ENCODE measurements at places on chromosomes 2 and 18.

- no peak overlapping the region for H3K27ac ChIP-seq
- H3K4me3 ChIP-seq: no peak overlapping the region
- DNase-seq: no peak
- peaks cover 35% of the 10 kb centered on the region for H3K27me3 ChIP-seq
- H3K36me3 ChIP-seq: no peaks in the 10 kb centered on the region
These were observed 244.0 kb downstream of the DYSF start for GRCh38 chr2:71697106-71698004.

- peaks cover 11% of the 10 kb centered on the region for H3K27me3 ChIP-seq
- H3K27ac ChIP-seq: no peak overlapping the region
- H3K36me3 ChIP-seq: no peaks in the 10 kb centered on the region
- H3K4me3 ChIP-seq: no peak overlapping the region
These were observed 44.9 kb upstream of the SIGLEC15 start for GRCh38 chr18:45780568-45780967.

DNA sequence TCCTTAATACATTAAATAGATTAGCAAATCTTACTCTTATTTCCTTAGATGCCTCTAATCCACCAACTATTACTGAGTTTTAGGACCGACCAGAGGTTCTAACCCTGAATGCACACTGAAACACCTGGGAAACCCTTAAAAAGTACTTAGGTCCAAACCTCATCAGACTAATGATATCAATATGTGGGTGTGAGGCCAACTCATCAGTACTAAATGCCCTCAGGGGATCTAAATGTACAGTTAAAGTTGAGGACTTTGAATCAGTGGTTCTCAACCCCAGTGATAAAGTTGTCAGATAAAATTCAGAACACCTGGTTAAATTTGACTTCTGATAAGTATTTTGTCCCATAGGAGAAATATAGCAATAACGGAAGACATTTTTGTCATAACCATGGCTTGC, 20.9 kb downstream of the MMADHC start:
- no peaks in the 10 kb centered on the region for H3K27me3 ChIP-seq
- no peak for DNase-seq
- no peak overlapping the region for H3K27ac ChIP-seq

GRCh38 chr2:150587547-150588505, 100.4 kb upstream of the RND3 start:
- no peaks in the 10 kb centered on the region for H3K27me3 ChIP-seq
- no peak overlapping the region for H3K4me3 ChIP-seq
- peaks cover 2% of the 10 kb centered on the region for H3K36me3 ChIP-seq
- DNase-seq: no peak
- no peaks in the 10 kb centered on the region for H3K4me1 ChIP-seq

- no peak overlapping the region for H3K27ac ChIP-seq
- H3K4me3 ChIP-seq: no peak overlapping the region
- H3K36me3 ChIP-seq: no peaks in the 10 kb centered on the region
- no peaks in the 10 kb centered on the region for H3K4me1 ChIP-seq
These were observed 121.5 kb upstream of the CREB1 start for GRCh38 chr2:207408086-207408794.

DNA sequence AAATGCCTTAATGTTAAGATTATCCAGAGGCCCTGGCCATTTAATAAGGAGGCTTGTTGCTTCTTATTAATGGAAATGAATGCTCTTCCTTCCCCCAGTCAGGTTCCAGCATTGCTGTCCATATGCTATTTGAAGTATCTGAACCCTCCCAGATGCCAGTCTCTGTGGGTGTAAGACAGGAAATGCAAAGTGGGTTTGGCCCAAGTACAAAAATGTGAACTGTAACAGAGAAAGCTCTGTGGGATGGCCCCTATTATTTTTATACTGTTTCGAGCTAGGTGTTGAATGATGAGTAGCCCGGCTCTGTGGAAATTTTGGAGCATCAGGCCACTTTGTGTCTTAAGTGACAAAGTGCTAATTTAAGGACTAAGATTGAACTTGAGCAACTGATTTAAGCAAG, 141.0 kb downstream of the UXS1 start:
- no peaks in the 10 kb centered on the region for H3K36me3 ChIP-seq
- no peaks in the 10 kb centered on the region for H3K27me3 ChIP-seq
- H3K27ac ChIP-seq: peak overlapping the region; percentile 63
- peak overlapping the region; percentile 64 for H3K4me3 ChIP-seq

DNA sequence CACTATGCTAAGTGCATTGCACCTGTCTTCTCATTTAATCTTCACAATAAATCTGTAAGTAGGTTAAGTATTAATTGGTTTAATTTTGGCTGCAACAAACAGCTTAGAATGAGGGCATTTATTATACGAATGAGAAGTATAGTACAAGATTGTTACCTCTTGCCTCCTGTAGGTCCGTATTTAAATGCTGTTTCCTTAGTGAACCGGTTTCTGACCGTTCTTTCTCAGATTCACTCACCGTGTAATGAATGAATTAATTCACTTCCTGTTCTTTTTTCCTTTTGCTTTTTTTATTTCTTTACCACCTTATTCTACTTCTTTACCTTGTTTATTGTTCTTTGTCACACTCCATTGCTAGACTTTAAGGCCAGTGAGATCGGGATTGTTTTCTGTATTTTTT, 153.8 kb upstream of the RASGRP3 start:
- H3K36me3 ChIP-seq: peaks cover 3% of the 10 kb centered on the region
- DNase-seq: no peak
- no peaks in the 10 kb centered on the region for H3K27me3 ChIP-seq
- H3K4me1 ChIP-seq: peaks cover 24% of the 10 kb centered on the region
- H3K4me3 ChIP-seq: peak overlapping the region; percentile 14
- H3K27ac ChIP-seq: no peak overlapping the region

DNA sequence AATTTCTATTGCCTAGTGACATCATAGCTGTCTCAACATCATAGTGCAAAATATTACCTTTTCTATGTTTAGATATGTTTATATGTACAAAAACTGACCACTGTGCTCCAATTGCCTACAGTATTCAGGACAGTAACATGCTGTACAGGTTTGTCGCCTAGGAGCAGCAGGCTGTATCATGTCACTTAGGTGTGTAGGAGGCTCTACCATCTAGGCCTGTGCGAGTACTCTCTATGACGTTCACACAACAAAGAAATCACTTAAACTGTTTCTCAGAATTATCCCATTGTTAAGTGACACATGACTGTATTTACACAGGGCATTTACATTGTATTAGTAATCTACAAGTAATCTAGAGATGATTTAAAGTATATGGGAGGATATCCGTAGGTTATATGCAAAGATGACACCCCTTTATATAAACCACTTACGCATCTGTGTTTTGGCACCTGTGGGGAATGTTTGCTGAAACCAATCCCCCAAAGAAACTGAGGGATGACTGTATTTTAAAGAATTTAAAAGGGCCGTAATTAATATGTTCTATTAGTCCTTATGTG, 24.7 kb downstream of the IL1R2 start:
- DNase-seq: no peak
- H3K27ac ChIP-seq: no peak overlapping the region
- peaks cover 2% of the 10 kb centered on the region for H3K36me3 ChIP-seq
- H3K27me3 ChIP-seq: peaks cover 16% of the 10 kb centered on the region
- no peak overlapping the region for H3K4me3 ChIP-seq

GRCh38 chr18:54094474-54094873, 130.0 kb downstream of the MBD2 start:
- H3K4me3 ChIP-seq: no peak overlapping the region
- no peaks in the 10 kb centered on the region for H3K36me3 ChIP-seq
- H3K27ac ChIP-seq: no peak overlapping the region
- DNase-seq: no peak
- H3K27me3 ChIP-seq: peaks cover 22% of the 10 kb centered on the region

Measured in central memory CD8-positive, alpha-beta T cell (primary cell).